Fibroblast of skin of back (primary cell): ENCODE measurements at places on chromosomes 3 and 15.
A peak's percentile ranks its signal among the peaks of the same experiment; 100 is the strongest.

- no peak for DNase-seq
Observed at GRCh38 chr3:127438371-127438770, 150.5 kb upstream of the PRR20G start.

DNA sequence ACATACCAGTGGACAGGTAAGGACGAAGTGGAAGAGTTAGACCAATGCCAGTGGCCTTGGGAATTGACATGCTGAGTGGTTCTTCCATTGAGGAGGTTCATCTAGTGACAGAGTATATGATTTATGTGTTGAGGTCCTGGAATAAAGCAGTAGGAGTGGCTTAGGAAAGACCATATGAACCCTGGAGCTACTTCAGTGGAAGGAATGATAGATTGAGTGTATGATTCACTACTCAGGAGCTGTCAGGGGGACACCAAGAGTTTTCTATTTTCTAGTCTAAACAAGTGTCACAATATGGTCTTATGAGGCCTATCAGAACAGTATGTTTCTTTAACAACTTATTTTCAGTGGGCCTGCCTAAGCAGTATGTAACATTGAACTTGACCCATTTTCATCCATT is 63.9 kb downstream of the NME9 start:
- no peak for DNase-seq

DNA sequence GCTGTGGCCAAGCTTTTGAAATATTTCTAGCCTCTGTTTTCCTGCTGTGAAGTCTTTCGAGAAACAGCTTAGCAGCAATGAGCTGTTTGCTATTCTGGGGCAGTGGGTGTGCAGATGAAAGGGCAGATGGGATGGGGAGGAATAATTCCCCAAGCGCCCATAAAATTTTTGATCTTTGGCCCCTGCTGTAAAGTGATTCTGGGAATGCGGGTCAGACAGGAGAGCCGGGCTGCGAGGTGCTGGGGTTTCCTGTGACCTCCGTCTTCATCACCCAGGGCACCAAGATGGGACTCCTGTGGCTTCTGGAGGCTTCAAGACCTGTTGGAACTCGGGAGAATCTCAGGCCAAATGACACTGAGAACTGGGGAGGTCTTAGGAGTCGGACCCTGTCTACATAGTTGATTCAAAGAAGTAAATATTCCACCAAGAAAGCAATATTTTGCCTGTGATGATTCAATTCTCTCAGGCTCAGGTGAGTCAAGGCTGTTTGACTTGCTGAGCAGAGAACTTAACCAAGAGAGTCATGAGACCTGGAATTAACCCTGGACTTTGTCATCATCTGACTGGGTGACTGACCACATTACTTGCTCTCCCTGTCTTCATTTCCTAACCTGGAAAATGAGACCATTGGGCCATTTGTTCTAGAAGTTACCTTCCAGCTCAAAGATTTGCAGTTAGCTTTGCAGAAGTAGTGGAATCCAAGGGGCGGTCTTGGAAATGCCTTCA is 86.4 kb downstream of the POLR2M start:
- no peak for DNase-seq

GRCh38 chr3:161314836-161315395 is 56.4 kb downstream of the SPTSSB start:
- peak; percentile 10 for DNase-seq

- DNase-seq = peak; percentile 55
Observed at GRCh38 chr15:48616216-48616615, 29.3 kb downstream of the FBN1 start.

DNA sequence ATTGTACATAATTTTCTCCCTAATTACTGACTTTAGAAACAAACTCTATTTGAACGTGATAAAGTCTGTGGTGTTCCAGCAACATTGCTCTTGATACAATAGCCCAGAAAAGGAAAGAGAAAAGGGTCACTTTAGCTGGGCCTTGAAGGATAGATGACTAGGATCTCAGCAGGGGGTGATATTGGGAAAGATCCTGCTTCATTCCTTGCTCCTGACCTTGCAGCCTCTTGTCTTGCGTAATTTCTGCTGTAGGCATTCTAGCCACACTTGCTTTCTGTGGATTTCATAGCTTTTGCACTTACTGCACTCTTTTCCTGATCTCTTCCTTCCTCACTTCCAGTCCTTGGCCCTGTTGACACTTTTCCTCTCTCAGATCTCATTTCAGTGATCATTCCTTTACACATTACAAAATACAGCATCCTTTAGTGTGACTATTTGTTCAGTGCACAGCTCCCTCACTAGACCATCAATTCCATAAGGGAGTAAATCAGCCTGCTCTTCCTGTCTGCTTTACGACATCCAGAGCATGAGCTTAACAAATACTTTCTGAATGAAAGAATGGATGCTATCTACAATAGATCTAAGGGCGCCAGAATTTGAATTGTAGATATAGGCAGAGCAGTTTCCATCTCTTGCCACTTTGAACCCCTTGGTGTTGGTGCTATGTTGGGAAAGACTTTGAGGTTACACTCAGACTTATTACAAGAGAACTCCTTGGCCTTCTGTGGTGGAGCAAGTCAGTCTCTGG is 559.6 kb upstream of the MDFIC2 start:
- DNase-seq = peak; percentile 88

DNA sequence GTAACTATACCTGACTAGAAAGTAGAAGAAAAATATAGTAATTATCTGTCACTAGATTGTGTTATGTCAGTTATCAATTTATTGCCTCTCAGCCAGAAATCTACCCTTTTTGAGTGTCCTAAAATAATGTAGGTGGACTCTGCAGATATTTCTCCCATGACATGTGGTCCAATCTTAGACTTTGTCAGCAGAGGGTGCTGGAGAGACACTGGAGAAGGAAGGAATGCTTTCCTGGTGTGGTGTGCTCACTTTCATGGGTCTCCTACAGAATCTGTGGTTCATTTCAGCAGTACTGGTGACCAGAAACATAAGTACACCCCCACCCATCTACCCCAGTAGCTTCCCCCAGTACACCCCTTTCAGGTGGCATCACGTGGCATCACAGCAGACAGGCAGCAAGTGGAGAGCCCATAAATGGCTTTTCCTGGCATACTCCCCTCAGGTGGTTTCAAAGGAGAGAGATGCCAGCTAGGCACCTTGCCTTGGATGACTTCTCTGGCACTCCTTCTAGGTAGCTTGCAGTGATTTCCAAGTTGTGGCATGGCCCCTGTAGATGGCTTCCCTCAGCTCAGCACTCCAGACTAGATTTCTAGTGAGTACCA is 114.7 kb downstream of the GADL1 start:
- DNase-seq = peak; percentile 49

DNA sequence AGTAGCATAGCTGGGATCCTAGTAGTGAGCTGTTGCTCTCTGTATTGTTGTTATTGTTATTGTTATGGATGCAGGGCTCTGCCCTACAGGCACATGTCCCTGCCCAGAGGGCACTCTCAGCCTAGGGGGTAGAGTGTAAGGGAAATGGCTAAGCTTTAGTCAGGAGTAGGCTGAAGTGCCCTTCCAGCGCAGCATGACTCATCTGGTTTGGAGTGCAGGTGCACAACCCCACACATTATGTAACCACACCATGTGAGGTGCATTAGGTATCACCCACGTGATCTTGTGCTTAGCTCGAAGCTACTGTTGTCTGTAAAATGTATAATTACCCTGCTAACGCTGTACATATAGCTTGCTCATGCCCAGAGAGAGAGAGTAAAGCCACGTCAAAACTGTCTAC is 48.3 kb upstream of the TIPARP start:
- DNase-seq = no peak

- no peak for DNase-seq
Observed at GRCh38 chr3:17313746-17314145, 428.7 kb downstream of the TBC1D5 start.

- DNase-seq = no peak
Observed at GRCh38 chr3:66948041-66948440, 50.1 kb upstream of the KBTBD8 start.

DNA sequence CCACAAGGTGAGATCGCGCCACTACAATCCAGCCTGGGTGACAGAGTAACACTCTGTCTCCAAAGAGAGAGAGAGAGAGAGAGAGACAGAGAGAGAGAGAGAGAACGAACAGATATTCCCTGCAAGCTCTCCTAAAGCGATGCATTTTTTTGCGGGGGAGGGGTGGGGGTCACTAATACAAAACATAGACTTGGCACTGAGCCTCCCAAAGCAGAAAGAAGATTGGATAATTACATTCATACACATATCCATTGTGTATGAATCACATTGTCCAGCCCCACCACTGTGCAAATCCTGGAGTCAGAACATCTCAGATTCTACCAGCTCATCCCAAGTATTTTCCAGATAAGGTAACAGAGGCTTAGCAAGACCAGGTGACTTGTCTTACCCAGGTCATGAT is 459.9 kb downstream of the MAGI1 start:
- peak; percentile 81 for DNase-seq

GRCh38 chr3:69282181-69282580 is 103.7 kb downstream of the FRMD4B start:
- DNase-seq = no peak

DNA sequence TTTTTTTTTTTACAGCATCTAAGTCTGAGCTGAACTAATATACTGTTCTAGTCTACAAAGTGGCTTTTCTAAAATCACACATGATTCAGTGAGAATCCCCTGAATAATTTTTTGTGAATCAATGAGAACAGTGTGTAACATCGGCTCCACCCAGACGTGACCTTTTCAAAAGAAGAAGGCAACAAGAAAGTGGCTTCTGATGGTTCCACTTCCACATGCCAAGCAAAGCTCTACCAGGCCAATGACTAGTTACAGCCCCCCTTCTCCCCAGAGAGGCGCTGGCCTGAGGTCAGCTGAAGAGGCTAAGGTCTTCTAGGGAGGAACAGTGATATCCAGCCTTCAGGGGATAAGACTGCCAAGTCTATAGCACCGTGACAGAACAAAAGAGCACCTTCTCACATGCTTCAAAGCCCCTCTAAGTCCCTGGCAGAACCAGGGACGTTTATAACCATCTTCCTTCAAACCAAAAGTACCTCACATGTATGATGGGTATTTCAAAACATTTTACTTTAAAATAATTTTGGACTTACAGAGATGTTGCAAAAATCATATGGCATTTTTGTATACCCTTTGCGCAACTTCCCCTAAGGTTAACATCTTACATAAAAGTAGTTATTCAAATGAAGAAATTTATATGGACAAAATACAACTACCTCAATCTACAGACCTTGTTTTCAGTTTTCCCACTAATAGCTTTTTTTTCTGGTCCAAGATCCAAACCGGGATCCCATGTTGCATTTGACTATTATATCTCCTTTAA is 177.9 kb downstream of the OSBPL10 start:
- no peak for DNase-seq
